ENCODE measurements at places on chromosomes 3 and 15.

DNA sequence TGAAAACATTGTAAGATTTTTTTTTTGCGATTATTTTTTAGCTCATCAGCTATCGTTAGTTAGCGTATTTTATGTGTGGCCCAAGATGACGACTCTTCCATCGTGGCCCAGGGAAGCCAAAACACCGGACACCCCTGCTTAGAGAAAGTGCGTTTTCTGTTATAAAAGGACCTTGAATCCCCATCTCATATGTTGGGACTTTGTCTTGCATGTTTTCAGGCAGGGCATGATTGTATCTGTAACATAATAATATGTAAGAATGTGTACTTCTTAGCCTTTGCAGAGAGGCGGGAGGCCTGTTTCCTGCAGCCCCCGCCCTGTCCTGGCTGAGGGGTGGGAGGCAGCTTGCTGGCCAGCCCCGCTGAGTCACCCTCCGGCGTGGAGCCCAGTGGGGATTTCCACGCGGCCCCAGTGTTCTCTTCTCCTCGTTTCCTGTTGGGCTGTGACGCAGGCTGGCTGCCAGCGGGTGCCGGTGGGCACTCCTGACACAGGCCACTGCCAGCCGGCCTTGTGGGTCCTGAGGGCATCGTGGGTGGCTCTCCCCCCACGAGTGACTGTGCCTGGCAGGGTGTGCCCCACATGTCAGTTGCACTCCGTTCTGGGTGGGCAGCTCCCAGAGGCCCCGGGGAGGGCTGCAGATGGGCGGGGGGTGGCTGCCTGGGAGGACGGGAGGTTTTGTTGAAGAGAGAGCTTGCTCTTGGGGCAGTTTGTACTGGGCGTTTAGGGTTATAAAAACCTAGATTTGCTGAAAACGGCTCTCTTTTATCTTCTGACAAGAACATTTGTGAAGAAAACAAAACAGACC lies 55.6 kb downstream of the SMAD3 start:
- peak; percentile 92 for DNase-seq

DNA sequence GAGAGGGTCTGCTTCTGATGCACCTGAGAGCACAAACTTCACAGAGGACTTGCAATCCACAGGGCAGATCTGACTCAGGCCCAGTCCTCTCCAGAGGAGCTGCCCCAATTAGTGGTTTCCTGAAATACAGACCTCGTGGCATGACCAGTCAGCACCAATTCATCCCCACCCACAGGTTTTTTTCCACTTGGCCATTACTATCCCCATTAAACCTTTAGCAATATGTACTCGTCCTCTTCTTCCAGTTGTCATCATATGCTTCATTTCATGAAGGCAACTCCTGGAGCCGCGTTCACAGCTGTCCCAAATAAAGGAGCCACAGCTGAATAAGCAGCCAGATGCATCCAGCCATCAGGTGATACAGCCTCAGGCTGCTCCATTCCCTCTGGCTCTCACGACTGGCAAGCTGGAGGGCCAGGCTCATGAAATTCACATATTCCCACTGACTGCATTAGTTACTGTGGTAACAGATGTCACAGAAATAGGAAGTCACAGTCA lies 163.1 kb downstream of the FMN1 start:
- DNase-seq: no peak

- no peak for DNase-seq
Observed at GRCh38 chr3:65875393-65876027, 163.2 kb downstream of the MAGI1 start.

GRCh38 chr15:35505809-35506208 lies 40.2 kb downstream of the DPH6 start:
- DNase-seq: no peak

DNA sequence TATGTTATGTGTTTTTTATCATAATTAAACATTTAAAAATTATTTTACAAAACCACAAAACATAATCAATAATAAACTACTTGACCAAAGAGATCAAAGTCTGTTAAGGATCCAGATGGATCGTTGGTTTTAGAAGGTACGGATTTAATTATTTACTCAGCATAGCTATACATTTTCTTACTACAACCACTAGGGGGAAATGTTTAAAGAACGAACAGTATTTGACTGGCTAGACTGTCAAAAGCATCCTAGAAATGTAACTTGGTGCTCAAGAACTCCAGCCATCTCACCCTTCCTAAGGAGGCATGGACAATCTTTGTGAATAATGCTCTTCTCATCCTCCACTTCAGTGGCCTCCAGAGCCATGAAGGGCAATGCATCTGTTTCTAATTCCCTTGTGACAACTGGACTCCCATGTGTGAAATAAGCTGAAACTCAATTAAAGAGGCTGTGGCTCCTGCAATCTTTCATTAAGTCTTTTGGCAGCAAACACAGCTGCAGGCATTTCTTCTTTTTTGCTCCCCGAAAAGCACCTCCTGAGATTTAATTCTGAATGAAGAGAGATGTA lies 94.7 kb upstream of the TUSC7 start:
- DNase-seq: no peak

- peak; percentile 83 for DNase-seq
Observed at GRCh38 chr15:66293419-66294156, at the start of gene DIS3L. TSS of gene DIS3L (plus strand) at chr15:66293568. CDS start at chr15:66293597, 29 bp downstream.

- no peak for DNase-seq
Observed at GRCh38 chr3:149224736-149225594, 3.3 kb upstream of the CP start.

GRCh38 chr3:129548104-129548965 lies 5.4 kb downstream of the H1-8 start:
- DNase-seq: peak; percentile 12

DNA sequence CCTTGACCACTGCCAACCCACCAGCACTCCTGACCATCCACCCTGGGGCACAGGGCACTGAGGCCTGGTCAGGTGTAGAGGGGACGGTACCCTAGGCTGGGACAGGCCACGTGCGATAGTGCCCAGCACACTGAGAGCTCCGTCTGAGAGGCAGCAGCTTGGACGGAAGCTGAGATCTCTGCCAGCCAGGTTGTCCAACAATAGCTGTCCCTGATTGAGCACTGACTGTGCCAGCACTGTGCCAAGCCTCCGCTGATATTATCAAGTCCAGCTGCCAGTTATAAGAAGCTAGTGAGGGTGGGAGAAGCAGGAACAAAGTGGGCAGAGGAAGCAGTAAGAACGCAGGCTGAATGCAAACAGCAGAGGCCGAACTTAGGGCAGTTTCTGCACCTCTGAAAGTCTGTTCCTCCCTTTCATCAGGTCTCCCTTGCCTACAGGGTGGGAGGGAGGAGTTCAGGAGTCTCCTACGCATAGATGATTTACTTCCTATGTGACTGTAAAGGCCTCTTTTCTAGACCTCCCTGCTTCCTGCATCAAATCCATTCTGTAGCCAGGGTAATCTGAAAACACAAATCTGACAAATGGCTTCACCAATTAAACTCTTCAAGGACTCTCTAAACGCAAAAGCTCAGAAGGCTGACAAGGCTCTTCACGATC lies 29.7 kb downstream of the MRPS11 start:
- DNase-seq: peak; percentile 78

DNA sequence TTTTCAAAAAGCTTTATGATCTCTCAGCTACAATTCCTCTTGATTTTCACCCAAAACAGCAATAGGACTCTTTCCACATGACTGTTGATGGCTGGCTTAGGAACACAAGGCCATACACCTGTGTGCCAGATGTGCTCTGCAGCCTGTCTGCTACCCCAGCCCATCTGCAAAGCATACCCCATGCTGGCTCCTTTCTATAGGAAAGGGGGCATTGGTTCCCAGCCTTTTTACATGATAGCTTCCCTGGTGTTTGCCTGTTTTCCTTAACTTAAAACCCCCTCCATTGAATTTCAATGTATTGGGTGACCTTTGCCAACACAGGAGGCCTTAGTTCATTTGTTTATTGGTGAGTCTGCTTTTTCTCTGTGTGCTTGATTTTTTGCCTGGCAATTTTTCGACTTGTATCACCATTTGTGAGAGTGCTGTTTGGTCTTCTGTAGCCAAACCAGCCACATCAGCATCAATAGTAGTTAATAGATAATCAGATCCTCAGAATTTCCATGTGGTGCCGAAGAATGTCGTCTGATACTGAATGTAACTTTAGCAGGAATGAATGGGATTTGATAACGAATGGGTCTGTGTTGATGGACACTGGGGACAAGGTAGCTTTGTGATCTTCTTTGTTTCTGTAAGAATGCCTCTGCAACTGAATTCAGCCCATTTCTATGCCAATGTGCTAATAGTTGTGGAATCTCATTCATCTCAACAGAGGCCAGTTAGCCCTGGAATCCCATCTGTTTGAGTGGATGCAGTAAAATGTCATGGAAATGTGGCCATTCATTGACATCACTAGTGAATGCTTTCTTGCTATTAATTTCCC lies 272.2 kb upstream of the RARB start:
- DNase-seq: no peak

DNA sequence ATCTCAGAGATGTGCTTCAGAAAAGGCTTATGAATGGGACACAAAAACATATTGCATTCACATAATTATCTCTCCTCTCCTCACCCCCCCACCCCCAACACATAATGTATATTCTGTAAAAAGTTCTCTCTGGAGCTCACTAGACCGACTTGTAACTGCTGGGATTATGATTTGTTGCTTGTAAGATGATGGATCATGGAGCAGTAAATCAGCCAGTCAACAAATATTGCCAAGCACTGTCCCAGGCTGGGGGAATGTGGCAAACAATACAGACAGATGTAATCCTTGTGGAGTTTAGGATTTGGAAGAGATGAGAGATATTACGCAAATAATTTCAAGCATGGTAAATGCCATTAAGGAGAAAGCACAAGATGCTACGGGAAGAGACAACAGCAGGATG lies 114.8 kb downstream of the PEX5L start:
- DNase-seq: no peak

GRCh38 chr15:76648732-76649444 lies 256.3 kb downstream of the SCAPER start:
- no peak for DNase-seq

DNA sequence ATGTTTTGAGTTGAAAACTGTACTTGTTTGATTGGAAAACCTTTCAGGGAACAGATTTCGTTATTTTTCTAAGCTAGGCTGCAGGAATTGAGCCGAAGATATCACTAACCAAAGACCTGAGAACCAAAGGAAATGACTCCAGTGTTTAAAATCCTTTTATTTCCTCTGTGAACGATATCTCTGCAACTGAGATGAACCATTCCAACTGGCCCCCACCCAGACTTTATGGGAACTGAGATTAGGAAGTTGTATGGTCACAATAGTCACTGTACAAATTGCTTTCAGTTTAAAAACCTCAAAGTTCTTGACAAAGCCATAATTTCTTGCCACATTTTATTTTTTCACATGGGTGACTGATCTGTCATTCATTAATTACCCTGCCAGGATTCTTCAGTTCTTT lies 232.4 kb downstream of the RBMS3 start:
- DNase-seq: no peak

DNA sequence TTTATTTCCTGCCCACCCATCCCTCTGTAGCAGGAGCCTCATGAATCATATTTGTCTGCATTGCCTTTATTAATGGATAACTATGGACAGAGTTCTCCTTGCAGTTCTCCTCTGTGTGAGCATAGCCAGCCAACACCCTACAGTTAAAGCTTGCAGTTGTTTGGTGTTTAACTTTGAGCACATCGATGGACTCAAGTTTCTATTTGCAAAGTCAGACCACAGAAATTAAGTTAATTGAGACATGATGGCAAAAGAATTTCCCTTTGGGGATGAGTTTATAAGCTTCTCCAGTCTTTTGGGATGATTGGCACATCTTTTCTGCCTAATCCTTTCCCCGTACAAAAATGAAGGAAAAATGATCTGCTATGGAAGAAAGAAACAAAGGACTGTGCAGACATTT lies 398.9 kb upstream of the THBS1 start:
- DNase-seq: no peak

- DNase-seq: no peak
Observed at GRCh38 chr3:132549890-132550578, 47.0 kb upstream of the ACKR4 start.

DNA sequence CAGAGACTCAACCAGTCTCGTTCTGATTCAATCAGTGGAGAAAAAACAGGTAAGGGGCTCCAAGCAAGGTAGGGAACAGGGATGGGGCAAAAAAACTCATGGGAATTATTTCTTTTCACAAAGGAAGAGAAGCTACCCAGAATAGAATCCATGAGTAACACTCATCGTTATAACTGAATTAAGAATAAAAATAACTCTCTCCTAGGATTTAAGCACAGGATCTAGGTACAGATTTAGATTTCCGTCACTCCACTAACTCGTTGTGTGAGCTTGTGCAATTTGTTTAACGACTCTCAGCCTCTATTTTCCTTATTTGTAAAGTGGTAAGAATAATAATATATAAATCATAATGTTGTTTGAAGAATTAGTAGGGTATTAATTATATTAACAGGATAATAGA lies 68.6 kb downstream of the ADAMTS9 start:
- no peak for DNase-seq

DNA sequence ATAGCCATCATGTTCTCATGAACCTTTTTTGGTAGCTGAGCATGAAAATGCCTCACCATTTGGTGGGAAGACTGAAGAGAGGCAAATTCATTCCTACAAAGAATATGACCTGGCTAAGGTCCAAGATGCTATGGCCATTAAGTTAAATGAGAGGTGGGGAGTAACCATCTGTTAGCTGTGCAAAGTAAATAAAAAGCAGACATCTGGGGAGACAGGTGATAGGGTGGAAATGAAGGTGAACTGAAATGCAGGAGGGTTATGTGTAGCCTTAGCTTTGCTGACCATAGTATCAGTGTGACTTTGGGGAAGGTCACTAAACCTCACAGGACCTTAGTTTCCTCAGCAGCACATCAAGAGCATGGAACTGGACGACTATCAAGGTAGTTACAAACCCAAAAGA lies 111.0 kb upstream of the STRIT1 start:
- DNase-seq: no peak

DNA sequence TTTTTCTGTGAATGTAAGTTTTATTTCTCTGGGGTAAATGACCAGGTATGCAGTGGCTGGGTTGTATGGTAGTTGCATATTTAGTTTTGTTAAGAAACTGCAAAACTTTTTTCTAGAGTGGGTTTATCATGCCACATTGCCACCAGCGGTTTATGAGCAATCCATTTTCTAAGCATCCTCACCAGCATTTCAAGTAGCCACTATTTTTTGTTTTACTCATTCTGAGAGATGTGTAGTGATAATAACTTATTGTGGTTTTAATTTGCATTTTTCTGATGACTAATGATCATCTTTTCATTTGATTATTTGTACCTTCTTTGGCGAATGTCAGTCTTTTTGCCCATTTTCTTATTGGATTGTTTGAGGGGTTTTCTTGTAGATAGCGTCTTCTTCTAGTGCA lies 56.2 kb downstream of the SPRED1 start:
- no peak for DNase-seq

DNA sequence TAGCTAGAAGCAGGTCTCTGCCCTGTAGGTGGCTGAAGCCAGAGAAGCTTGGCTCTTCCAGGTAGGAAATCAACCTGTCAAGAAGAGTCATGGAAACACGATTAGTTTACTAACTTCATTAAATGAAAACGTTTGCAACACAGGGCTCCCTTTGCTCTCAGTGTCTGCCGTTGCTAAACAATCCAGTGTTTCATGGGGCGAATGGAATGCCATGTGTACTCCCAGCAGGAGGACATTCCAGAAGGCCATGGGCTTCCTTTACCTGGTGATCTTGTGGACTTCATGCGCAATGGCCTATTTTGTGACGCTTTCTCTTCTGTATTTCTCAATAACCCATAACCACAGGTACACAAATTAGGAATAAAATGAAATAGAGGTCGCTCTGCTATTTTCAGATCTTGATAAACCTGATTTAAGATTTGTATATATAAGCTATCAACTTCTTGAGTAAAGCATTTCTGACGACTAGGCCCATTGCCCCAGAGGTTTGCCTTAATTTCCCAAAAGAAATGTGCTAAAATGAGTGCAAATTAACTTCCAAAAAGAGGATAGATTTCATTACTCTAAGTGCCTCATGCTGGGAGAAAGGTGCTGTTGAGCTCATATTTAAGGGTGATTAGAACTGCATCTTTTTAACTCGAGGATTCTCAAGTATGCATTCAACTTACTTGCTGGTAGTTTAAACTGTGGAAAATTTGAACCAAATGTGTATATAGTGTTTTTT lies 171.0 kb downstream of the EPHA3 start:
- DNase-seq: no peak
